ENCODE measurements at places on chromosomes 5 and 9.

DNA sequence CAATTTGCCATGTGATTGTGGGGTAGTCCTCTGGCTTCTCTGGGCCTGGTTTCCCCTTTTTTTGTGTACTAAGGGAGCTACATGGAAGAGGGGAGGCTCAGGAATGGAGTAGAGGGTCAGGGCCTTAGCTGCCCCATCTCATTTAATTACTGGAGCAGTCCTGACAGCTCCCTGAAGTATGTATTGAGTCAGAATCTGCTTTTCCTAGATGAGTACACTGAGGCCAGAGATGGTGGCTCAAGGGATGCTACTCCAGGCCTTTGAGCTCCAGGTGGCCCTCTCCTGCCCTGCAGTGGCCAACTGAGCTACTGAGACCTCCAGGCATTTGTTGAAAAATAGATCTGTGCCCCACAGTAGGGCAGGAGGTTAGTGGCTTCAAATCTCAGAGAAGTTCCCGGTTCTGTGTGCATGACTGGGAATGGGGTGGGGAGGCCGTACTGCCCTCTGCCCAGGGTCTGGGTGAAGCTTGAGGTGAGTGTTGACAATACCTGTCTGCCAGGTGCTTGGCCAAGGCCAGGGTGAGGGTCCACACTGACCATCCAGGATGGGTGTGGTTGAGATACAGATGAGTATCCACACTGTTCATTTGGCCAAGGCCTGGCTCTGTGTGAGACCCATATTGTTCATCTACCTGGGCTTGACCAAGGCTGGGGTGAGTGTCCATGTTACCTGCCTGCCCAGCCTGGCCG, 45.7 kb downstream of the CXXC5 start:
- peak; percentile 29 for DNase-seq

GRCh38 chr9:69153707-69154521, 20.2 kb upstream of the TJP2 start:
- DNase-seq: no peak

GRCh38 chr5:1793966-1794900, 5.4 kb downstream of the MRPL36 start:
- peak; percentile 93 for DNase-seq

DNA sequence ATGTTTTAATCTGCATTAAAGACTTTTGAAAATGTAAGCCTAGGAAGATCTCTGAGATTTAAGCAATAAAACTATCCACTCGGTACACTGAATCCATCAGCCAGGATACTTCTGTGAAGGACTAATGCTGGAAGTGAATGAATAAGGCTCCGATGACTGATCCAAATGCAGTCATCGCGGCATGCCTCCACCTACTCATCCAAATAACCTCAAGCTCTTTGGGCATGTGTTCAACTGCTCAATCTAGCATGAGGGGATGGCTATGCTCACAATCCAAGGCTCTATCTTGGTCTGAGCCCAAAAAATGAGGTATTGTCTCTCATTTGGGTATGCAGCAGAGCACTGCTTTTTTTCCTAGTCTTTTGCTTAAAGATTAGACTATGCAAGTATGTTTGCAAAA, 19.2 kb downstream of the MARCHF3 start:
- DNase-seq: peak; percentile 97

GRCh38 chr9:80387828-80388227, 816.1 kb downstream of the TLE4 start:
- DNase-seq: no peak

Measured in ELR (cell line).